ENCODE measurements at places on chromosomes 5 and 9.

DNA sequence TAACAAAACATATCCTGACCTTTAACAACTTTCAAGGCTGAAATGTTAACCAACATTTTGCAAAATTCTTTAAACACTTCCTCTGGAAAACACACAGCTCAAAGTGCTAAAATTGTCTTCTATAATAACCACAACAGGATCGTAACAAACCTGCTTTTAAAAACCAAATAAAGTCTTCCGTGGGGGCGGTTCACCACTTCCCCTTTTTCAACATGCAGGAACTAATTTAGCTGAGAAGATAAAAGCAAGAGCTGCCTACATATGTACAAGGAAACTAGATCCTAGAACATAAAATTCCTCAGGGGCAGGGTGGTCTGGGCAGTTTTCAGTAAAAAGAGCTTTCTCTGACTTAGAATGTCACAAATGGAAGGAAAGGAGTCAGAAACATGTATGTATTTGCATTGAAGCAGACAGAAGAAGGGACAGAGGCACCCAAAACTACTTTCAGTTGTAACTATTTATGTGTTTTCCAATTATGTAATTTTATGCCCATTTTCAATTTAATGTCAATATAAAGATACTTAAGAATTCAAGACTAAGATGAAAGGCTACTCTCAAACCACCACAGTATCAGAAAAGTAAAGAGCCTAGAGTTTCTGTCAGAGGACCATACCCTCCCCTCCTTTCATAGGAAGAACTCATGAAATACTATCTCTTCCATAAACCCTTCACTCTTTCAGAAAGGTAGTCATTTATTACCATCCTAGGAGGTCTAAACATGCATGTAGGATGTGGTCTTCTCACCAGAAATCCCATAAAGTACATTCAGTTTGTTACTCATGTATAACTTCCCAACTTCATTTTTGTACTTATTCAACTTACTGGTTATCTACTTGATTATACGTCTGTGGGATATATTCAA lies 185.9 kb upstream of the RASA1 start:
- no peak for DNase-seq

- DNase-seq: peak; percentile 73
Measured at GRCh38 chr5:180126716-180127681, 55.4 kb upstream of the RNF130 start.

DNA sequence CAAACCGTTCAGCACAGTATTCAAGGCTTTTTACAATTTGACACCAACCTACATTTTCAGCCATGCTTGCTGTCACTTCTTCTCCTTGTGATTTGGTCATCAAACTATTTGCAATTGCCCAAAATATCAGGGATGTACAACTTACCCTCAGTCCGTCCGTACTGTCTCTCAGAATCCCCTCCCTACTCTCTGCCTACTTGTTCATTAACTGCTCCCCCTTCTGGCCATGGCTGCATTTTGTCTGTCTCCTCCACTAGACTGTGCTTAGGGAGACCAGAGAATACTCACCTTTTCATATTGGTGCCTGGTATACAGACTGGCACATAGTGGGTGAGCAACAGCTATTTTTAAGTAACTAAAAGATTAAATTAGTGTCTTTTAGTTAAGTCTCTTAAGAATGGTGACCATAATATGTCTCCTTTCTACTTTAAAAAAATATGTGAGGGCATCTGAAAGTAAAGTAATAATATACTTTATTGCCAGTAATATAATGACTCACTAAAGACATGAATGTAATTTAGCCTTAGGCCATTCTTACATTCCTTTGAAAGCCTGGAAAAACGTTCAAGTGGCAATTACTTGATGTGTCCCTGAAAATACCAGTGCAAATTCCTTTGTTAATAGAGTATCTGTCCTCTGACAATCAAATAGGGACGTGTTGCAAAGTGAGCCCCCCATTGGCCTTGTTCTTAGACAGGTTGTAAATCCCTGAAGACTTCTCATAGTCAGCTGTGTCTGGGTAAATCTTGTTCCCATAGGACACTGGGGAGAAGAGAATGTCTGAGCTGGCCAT lies 27.8 kb downstream of the PRLR start:
- DNase-seq: peak; percentile 76

GRCh38 chr5:26034813-26035212 lies 1003.6 kb downstream of the CDH9 start:
- no peak for DNase-seq

- DNase-seq: no peak
Measured at GRCh38 chr5:53882676-53883031, 322.2 kb downstream of the NDUFS4 start.

DNA sequence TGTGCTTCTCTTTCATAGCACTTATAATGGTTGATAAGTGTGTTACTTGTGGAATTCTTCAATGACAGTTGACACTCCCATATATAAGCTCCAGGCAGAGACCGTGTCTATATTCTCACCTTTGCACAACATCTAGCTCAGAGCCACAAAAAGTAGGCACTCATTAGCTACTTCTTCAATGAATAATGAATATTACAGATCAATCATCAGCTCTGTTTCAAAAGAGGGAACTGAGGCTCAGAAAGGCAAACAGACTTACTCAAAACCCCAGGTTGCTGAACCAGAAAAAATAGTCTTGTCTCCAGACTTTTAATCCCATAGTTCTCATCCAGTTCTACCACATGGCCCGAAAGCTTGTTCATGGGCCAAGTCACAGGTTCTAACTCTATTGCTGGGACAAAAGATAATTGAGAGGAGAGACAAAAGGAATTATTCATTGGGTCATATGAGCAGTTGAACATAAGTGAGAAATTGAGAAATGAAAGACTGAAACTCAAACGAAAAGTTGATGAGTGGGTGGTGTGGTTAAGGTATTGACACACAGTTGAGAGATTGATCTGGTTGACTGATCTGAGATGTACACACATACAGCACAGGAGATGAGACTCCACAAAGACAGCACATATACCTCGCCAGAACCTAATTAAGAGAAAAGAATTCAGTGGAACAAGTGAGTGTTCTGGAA lies 381.6 kb downstream of the EFNA5 start:
- no peak for DNase-seq

DNA sequence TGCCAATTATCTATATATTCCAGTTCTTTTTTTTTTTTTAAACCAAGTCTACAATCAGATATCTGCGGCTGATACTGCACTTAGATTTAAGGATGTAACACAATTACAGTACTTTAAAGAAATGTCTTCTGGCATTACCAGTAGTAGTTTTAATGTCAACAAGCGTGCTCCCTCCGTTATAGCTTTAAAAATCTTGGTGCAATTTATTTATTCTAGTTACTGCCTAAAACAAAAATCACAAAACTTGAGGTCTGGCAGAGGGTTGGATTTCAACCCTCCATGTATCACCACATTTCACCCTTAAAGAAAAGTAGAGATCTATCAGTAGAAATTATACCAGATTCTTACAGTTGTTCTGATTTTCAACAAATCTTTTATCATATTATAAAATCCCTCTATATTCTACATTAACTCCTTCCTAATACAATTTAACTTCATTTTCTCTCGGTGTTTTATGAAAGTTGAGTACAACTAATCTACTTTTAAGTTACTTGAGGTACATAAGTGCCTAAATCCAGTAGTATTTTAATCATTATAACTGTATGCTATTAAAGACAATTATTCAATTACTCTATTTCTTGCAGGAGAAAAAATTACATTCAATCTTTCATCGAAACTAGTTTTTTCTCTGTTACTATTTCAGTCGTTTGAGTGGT lies 2.0 kb upstream of the RICTOR start:
- no peak for DNase-seq

GRCh38 chr5:139414581-139415130 lies 10.8 kb upstream of the SPATA24 start:
- no peak for DNase-seq

DNA sequence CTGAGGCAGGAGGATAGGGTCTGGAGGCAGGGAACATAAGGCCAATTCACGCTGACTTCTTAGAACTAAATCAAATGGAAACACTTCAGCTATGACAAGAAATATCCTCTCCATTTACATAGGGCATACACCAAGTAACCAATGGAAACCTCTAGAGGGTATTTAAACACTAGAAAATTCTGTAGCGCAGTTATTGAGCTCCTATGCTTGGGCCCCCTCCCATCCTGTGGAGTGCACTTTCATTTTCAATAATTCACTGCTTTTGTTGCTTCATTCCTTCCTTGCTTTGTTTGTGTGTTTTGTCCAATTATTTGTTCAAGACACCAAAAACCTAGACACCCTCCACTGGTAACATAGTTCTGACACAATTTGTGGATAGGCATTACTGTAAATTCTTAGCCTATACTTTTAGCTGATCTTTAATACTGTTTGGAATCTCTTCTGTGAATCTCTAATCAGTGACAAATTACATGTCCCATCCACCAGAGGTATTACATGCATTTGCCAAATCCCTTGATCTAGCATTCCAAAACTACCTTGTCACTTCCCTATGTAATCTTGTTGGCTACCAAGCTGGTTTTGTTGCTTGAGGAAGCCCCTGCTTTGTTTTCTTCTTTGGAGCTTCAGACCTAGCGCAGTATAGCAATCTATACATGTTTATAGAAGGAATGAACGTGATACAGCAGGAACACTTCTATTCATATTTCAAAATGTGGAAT lies 61.6 kb downstream of the ST8SIA4 start:
- no peak for DNase-seq

DNA sequence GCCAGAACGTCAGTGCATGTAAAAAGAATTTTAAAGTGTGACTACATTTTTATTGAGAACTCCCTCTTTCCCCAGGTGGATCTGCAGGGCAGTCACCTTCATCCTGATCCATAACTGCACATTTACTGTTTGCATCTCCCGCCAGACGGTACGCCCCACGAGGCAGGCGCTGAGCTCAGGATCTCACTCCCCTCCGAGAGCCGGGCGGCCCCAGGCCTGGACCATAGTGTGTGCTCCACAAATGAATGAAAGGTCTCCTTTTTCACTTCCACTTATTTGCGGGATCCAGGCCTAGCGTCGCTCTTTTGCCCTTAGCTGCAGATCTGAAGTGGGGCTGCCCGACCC lies 378 bp downstream of the DROSHA start:
- no peak for DNase-seq

DNA sequence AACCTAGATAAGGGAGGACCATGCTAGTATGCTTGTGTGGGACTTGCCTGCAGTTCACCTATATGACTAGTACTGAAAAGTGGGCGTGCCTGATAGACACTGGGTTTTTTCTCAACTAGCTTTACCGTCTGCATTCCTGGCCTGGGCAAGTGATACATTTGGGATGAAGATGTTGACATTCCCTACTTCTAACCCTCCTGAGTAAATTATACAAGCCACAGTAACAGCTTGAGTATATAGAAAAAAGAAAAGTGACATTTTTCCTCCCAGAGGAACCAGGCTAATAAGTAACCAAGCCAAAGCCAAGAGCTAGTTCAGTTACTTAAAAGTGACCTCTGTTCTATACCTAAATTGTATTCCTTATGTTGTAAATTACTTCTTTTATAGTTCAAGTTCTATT lies 153.8 kb upstream of the CYLC2 start:
- DNase-seq: no peak

DNA sequence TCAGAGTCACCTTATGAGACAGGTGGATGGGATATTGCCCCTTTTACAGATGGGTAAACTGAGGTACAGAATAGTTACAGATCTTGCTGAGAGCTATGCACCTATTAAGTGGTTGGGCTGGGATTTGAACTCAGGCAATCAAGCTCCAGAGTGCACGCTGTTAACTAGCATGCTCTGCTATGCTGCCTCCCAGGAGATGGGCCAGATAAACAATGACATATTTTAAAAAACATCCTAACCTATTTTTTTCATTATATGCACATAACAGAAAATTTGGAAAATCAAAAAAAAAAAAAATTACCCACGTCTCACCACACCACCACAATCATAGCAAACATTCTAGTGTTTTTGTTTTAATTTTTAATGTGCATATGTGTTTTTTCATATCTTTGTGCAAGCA lies 123.4 kb upstream of the STC2 start:
- DNase-seq: no peak

GRCh38 chr9:38018241-38018957 lies 50.6 kb downstream of the SHB start:
- DNase-seq: no peak

- DNase-seq: no peak
Measured at GRCh38 chr5:137735555-137736284, at the start of gene KLHL3. Gene KLHL3 (minus strand): TSS chr5:137736089. CDS start chr5:137735646, 443 bp downstream.

GRCh38 chr9:108963459-108964143 lies 29.4 kb downstream of the ABITRAM start:
- DNase-seq: no peak

- no peak for DNase-seq
Measured at GRCh38 chr9:97504381-97505216, 3.1 kb downstream of the TMOD1 start.

- no peak for DNase-seq
Measured at GRCh38 chr5:91114658-91115057, 268.5 kb downstream of the ARRDC3 start.

- DNase-seq: no peak
Measured at GRCh38 chr9:98538203-98538602, 170.5 kb downstream of the GABBR2 start.

- DNase-seq: peak; percentile 29
Measured at GRCh38 chr9:132185073-132186009, 23.5 kb downstream of the NTNG2 start.

DNA sequence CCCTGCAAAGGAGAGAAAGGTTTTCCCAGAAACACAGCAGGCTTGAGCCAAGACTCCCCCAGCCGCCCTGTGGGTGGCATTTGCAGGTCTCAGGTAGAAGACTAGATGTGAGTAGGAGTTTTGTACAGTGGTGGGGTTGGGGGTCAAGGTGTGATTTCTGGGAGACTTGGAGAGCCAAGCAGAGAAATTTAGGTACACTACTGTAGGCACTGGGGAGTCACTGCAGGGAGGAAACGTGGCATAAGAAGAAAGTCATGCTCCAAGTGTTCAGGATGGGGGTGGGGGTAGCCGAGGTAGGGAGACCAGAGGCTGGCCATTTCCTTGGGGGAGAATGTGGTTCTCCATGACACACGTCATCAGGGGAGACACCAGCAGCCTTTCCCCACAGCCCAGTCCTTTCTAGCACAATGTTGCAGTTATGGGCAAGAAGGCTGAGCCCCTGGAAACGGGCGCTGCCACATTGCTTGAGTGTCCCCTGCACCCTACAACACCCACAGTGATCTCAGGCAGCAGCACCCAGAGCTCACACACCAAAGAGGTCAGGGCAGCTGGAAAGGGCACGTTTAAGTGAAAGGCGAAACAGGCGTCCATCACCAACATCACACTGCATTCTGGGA lies 210.5 kb downstream of the FSTL4 start:
- no peak for DNase-seq

DNA sequence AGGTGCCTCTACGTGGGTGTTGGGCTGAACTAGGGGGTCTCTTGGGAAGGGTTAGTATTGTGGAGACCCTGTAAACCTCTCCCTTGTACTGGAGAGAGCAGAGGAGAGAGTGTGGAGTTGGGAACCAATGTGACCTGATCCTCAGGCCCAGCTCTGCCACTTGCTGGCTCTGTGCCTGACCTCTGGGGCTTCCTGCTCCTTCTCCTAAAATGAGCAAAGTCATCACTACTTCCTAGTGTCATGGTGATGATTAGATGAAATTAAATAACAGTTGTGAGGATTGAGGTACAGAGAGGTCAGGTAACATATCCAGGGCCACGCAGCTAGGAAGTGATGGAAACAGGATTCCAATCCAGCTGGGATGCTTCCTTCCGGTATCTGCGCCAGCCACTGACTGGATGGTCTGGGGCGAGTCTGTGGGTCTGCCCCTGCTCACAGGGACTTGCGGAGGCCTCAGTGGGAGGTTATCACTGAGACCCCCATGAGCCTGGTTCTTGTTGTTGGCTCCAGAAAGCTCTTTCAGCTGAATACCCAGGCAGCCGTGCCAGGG lies 9.2 kb downstream of the GALNT10 start:
- DNase-seq: no peak

- no peak for DNase-seq
Measured at GRCh38 chr5:135208903-135209721, 175.1 kb upstream of the PITX1 start.

Measured in HAP-1 (cell line).